Right cardiac atrium (tissue), 5 donors: ENCODE measurements at places on chromosomes 3 and 15. TPM values are rescaled to one million over a fixed set of nuclear protein-coding genes. Genes with fewer than 3 reads are reported as not detected.

- DNase-seq, result no peak
Measured at GRCh38 chr3:25480811-25481210, 52.7 kb downstream of the RARB start.

Gene GPR171
- total RNA-seq, result 0.39 TPM

Gene SPATA12
- not detected for total RNA-seq

Gene CDHR4
- total RNA-seq, result not detected

Gene MTHFS
- total RNA-seq, result 13.6 TPM

Gene SEMA5B
- 3.0 TPM for total RNA-seq

Gene TRH
- not detected for total RNA-seq
